Spinal cord (tissue), 10 donors: ENCODE measurements at places on chromosomes 4 and X.
A peak's percentile ranks its signal among the peaks of the same experiment; 100 is the strongest.

DNA sequence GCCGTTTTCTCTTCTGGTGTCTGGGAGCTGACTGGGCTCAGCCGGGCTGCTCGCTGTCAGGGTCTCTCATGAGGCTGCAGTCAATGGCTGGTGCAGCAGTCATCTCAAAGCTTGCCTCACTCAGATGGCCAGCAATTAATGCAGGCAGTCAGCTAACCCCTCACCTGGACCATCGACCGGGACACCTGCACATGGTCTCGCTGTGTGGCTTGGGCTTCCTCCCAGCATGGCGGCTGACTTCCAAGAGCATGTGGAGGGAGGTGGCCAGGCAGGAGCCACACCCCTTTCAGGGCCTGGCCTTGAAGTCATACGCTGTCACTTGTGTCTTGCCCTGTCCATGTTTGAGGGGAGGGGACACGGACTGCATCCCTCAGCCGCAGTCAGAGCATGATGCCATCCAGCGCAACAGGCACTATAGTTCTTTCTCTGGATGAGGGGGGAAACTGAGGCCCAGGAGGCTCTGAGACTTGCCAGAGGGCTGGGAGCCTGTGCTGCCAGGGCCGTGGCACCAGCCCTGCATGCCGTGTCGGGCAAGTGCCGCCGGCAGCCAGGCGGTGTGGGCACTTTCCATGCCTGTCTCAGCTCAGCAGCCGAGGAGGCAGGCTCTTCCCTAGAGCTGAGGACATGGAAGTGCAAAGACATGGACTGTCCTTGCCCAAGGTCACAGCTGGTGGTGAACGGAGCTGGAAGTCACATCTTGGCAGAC lies 201.8 kb downstream of the AFAP1 start:
- DNase-seq = no peak

GRCh38 chr4:164997324-164997723 lies 19.9 kb upstream of the TRIM61 start:
- no peak for DNase-seq

- DNase-seq = no peak
These were observed 351.9 kb upstream of the FAT1 start for GRCh38 chr4:187075514-187075913.

- DNase-seq = no peak
These were observed 558.3 kb upstream of the GRIA3 start for GRCh38 chrX:122625821-122626220.

- no peak for DNase-seq
These were observed 48.0 kb downstream of the SH3RF1 start for GRCh38 chr4:169222761-169223160.

- no peak for DNase-seq
These were observed 23.9 kb downstream of the FBXO8 start for GRCh38 chr4:174259580-174259979.

GRCh38 chr4:26685250-26685649 lies 101.4 kb downstream of the TBC1D19 start:
- no peak for DNase-seq

DNA sequence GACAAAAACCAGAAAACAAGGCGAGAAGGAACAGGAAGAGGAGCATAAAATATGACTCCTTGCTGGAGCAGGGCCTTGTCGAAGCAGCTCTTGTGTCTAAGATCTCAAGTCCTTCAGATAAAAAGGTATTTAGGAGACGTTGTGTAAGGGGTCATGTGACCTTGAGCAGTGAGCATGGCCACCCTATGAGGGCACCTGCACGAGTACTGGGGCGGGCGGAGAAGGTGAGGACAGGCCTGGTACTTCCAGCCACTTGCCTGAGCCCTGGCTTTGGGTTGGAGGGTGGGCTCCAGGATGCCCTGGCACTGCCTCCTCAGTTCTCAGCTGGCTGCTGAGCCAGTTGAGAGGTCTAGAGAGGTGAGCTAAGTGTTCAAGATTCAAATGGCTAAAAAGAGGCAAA lies 29.9 kb downstream of the NSD2 start:
- DNase-seq = no peak

- DNase-seq = no peak
These were observed 34.2 kb upstream of the FAT1 start for GRCh38 chr4:186757696-186758355.

DNA sequence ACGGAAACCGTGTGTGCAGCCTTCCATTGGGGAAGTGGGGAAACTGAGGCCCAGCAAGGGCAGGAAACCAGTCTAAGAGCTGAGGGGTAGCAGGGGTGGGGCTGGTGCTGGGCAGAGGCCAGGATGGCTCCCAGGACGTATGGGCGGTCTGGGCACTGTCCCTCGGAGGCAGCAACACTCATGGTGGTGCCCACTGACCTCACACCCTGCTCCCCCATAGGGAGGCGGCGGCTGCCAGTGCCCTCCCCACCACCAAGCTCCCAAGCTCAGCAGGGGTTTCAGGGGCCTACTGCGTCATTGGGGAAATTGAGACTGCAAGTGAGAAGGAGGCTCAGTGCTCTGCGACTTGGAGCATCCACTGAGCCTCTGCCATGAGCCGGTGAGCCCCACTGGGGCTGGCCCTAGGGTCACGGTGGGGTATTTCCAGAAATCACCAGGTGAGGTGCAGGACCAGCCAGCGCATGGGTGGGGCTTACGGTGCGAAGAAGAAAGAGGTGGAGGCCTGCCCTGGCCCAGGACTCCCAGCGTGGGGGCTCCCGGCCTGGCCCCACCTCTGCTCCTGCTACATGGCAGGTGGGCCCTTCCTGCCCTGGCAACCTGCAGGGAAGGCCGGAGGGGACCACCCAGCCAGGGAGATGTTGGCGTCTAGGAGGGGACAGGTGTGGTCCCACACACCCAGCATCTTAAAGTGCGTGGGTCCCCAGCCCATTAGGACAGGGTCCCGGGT lies 915 bp downstream of the MSANTD1 start:
- DNase-seq = no peak

DNA sequence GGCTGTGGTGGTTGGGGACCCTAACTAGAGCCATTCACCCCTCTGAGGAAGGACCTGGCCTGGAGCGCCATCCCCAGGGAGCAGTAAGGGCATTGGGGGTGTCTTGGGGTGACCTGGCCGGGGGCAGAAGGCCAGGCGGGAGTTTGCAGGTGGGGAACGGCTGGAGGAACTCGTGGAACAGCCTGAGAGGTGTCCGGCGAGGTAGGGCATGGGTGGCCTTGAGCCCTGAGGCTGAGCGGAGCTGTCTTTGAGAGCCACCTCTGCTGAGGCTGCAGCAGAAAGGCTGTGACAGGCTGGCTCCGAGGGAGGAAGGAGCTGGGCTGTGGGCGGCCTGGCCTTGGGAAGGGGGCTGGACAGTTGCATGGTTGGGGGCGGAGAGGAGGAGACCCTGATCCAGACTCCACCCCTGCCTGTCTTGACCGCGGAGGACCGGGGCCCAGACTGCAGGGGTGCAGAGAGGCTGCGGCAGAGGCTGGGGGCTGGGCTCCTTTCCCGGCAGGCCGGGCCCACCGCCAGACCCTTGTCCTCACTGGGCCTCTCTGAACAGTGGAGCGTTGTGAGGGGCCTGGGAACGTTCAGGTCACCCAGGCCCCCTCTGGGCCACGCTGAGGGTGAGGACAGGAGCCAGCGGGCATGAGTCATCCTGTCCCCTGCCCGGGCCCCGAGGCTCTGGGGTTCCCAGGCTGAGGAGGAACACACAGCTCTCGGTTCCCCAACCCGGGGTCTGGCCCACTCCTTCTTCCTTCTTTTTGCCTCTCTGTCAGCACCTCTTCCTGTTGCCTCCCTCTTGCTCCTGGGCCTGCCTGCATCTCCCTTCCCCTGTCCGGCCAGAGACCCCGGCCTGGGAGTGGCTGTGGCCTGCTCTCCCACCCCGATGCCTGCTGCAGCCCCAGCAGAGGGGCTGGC lies 8.1 kb downstream of the SH3BP2 start:
- DNase-seq = peak; percentile 94

GRCh38 chrX:119410027-119410819 lies 11.1 kb downstream of the SLC25A43 start:
- no peak for DNase-seq

- no peak for DNase-seq
These were observed 275.4 kb upstream of the PITX2 start for GRCh38 chr4:110898290-110898689.

DNA sequence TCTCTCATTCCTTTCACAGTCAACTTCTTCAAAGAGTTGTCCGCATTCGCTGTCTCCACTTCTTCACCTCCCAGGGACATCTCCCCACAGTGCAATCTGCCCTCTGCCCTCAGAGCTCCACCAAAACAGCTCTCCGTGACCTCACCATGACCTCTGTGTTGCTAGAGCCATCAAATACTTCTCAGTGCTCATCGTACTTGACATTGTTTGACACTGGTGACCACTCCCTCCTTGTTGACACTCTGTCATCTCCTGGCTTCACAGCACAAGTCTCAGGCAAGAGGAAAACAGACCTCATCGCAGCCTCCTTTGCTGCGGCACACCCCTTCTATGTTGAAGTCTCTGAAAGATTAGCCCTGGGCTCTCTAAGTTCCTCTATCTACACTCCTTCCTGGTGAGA lies 90.5 kb upstream of the CCDC160 start:
- no peak for DNase-seq

- peak; percentile 8 for DNase-seq
These were observed 99.5 kb upstream of the MYOZ2 start for GRCh38 chr4:119035951-119036737.

GRCh38 chrX:70402721-70403120 lies 20.4 kb upstream of the GDPD2 start:
- DNase-seq = no peak

DNA sequence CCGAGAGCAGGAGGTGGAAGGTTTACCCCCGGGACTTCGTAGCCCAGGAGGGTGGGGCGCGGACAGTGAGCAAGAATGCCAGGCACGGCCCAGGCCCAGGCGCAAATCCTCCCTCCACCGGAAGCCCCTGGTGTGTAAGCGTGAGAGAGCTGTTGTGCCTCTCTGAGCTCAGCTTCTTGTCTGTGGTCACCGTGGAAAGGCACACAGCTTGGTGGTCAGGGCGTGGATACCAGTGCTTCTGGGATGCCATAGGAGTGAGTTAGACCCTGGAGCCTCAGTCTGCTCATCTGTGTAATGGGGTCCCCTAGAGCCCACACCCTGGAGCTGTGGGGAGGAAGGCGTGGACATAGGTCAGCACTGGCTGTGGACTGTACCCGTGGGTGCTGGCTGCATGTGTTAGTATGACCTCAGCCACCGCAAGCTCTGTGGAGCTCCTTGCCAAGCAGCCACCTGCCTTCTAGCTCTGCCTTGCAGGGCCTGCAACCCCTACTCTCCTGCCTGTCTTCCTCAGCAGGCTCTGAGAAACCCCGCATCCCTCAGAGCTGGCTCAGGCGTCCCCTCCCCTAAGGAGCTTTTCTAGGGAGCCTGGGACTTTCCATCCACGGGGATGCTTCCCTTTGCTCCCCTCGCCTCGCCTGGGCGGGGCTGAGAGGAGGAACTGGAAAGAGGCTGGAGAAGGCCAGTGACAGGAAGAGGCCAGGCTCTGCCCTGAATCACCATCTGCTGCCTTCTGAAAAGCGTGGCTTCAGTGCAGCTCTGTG lies 28.0 kb upstream of the AFAP1 start:
- no peak for DNase-seq

DNA sequence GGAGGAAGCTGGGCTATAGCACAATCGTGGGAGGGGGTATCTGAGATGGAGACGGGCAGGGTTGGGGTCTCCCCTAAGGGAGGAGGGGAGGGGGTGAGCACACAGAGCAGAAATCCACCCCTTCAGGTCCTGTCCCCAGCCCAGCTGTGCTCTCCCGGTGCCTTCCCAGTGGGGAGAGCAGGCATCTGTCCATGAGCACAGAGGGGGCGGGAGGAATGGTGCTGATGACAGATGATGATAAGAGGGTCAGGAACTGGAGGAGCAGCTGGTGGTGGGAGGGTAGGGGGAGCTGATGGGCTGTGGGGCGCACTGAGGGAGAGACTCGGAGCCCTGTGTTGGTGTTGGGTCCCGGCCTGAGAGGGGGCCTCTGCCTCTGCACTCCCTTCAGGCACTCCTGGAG lies 8.6 kb downstream of the ATP2B3 start:
- no peak for DNase-seq

GRCh38 chr4:182536221-182536811 lies 293.1 kb downstream of the TENM3 start:
- DNase-seq = no peak

DNA sequence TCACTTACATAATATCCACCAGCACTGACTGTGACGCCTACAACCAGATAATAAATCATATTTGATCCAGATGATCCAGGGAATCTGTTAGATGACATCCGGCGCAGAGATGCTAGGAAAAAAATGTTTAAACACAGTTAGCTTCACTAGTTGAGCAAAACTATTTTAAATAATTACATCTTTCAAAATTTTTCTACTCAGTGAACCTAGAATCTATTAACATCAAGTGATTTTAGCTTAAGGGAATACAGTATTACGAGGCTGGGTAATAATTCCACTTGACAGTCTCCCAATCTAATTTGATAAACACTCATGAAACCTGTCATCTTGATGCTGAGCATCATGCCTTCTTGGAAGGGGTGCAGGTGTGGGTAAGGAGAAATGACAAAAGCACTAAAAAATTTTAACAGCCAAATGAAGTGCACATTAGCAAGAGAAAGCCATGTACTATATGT lies 4.7 kb downstream of the MGARP start:
- no peak for DNase-seq

GRCh38 chr4:110275871-110276270 lies 77.5 kb upstream of the ELOVL6 start:
- DNase-seq = no peak

DNA sequence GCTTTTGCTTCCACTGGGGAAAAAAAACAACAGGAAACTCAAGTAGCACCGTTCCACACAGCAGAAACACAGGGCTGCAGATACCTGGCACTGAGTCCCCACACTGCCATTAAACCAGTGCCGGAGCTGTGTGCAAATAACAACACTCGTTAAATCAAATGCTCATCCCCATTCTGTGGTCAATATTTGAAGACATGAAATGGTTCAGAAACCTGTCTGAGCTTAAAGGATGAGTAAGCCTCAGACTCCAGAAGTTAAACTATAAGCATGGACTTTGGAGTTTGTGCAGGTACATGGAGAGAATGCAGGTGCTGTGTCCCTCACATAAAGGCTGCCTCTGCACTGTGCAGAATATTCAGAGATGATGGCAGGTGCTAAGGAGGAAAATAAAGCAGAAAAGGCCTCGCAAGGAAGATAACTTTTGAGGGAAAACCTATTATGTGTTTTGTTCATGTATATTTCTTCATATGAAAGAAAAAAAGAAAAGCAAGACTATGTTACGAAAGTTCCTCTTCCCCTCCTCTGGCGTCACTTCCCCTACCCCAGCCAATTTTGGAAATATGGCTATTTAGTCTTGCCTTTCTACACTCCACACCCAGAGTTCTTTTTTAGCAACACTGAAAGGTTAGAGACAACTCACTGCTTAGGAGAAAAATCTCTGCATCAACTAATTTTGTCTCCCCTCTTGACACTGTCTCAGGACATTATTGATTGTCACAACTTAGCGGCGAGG lies 4.6 kb downstream of the MPP1 start:
- DNase-seq = no peak

- DNase-seq = no peak
These were observed 57.5 kb upstream of the DYNLT3 start for GRCh38 chrX:37904833-37905232.
